Activated CD8-positive, alpha-beta memory T cell treated with anti-CD3 and anti-CD28 coated beads for 1 hour (primary cell): ENCODE measurements at places on chromosomes 7 and 10.

GRCh38 chr10:17814973-17815372, 5.8 kb downstream of the MRC1 start:
- DNase-seq, result no peak

GRCh38 chr7:27251136-27251651, 8.6 kb downstream of the EVX1 start:
- no peak for DNase-seq

DNA sequence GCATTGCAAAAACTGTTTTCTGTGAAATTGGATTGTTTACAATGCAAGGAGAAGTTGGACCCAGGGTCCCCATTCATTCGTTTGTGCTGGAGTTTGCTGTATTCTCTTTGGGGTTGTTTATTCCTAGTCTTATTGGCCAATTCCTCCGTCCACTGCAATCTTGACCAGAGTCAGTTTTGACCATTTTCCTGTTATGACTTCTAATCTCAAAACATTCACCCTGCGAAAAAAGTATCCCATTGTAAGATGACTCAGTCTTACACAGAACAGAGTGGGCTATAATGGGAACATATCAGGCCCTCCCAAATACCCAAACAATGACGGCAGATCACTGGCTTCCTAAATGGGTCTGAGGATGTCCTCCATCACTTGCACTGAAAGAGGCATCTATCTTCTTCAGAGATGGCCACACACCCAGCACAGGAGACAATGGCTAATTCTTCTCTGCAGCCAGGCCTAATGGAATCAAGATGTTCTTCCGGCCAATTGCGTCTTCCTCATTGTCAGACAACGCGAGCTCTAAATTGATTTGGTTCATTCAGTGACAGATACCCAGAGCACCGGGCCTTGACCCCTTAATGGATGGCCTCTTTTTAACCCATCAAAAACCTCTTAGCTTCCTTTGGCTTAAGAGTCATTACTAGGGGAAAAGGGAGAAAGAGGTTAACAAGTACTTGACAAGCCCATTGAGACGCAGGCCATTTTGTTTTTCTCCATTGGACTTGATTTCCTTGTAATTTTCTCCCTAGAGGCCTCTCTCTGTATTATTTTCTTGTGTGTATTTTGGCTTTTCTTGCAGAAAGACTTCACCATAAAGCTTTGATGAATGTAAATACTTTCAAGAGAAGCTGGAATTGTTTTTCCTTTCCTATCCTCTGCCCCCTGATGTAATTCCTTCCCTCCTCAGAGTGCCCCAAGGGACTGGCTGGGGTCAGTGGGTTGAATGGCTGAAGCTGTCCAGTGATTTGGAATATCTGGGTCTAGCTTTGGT, 129.6 kb downstream of the PRPF18 start:
- no peak for DNase-seq

DNA sequence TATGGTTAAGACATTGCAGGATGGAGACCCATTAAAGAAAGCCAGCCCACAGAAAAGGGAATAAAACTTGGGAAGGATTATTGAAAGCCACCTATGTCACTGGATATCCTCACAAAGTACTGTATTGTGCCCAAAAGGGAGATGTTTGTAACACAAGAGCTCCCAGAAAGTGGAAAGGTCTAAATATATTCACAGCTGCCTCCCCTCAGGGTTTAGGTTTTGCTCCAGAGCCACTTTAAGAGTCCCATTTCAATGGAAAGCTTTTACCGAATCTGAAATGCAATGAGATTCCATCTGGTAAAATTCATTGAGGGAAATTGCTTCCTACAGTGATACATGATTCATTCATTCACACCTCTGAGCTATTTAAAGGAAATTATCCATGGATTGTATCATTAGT, 176.4 kb downstream of the XPNPEP1 start:
- no peak for DNase-seq

GRCh38 chr10:33805831-33806230, 471.4 kb upstream of the NRP1 start:
- no peak for DNase-seq

- DNase-seq, result no peak
These were observed 91.2 kb downstream of the LSMEM1 start for GRCh38 chr7:112571852-112572607.

DNA sequence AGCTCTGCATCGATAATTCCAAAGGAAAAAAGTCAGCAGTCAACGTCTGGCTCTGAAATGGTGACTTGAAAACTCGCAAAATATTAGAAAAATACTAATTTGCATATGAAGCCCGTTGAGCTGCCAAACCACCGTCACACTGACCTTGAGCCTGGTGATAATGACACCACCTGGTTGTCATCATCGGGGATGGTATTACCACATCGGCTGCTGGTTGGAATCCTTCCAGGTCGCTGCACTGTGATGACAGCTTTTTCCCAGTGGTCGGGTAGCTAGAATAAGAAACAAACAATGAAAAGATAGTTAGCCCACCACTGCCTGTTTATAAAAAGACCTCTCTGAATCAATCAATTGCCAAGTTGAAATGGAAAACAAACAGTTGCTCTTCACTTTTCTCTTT, 41.6 kb downstream of the LAMB1 start:
- no peak for DNase-seq

DNA sequence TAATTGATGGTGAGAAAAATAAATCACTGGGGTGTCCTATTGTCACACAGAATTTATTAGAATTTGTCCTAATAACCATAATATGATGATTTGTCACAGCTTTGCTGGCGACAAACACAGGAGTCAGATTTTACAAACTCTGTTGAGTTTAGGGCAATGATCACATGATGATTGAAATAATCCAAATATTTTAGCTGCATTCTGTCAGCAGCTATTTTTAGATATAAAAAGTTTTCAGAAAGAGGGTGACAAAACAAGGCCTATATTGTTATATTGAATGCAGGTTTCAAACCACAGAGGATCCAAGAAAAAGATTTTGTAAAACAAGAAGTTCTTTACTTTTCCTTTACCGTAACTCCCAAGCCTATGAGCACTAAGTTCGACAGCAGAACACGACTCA, 178.8 kb downstream of the ADAM12 start:
- no peak for DNase-seq

GRCh38 chr10:1020958-1021357, 4.7 kb downstream of the IDI2 start:
- DNase-seq, result no peak

GRCh38 chr10:26214004-26214403, 2.6 kb upstream of the GAD2 start:
- no peak for DNase-seq

DNA sequence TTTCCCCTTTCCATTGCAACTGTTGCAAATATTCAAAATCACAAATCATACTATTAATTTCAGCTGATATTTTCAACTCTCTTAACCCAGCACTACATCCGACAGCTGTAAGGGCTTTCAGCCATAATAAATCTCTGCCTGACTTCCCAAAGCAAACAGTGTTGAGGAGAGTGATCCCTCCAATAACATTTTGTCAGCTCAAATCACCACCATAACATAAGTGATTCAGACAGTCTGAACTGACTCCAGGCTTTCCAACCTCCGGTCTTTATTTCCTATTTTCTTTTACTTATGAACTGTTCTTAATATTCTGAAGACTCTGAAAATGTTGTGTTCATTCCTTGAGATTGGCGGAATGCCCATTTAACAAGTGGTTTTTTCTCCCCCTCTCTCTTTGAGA, 1085.9 kb downstream of the GATA3 start:
- no peak for DNase-seq

DNA sequence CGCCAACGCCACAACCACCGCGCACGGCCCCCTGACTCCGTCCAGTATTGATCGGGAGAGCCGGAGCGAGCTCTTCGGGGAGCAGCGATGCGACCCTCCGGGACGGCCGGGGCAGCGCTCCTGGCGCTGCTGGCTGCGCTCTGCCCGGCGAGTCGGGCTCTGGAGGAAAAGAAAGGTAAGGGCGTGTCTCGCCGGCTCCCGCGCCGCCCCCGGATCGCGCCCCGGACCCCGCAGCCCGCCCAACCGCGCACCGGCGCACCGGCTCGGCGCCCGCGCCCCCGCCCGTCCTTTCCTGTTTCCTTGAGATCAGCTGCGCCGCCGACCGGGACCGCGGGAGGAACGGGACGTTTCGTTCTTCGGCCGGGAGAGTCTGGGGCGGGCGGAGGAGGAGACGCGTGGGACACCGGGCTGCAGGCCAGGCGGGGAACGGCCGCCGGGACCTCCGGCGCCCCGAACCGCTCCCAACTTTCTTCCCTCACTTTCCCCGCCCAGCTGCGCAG, 424 bp downstream of the EGFR start:
- DNase-seq, result no peak

GRCh38 chr10:4100380-4100779, 315.4 kb upstream of the KLF6 start:
- no peak for DNase-seq

DNA sequence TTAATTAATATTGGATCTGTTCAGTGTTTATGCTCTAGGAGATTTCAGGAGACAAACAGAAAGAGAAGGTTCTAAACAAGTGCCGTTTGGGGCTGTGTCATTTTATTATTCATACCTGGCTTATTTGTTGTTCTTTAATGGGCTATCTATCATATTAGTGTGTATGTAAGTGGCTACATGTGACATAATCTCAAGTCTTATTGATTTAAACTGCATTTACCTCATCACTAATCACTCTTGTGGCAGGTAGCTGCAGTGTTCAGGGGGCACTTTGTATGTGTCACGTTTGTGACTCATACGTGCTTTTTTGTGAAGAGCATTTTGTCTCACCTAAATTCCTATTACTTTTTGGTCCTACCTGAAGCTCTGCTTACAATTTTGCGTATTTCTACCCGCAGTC, 95.4 kb downstream of the EXOC4 start:
- no peak for DNase-seq

GRCh38 chr7:99004216-99004615, 125.9 kb downstream of the TRRAP start:
- no peak for DNase-seq

- no peak for DNase-seq
These were observed 298.1 kb downstream of the GFRA1 start for GRCh38 chr10:115974816-115975430.

DNA sequence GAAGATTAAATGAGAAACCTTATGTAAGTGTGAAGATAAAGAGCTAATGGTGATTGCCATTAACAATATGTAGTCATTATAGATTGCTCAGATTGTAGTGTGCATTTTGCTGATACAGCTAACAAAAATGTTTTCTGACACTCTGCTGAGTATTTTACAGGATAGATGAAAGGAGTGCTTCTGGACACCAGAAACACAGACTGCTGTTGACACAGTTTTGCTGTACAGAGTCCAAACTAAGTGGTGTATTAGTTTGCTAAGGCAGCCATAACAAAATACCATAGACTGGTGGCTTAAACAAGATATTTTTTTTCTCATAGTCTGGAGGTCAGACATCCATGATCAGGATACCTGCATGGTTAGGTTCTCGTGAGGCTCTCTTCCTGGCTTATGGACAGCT, 2.2 kb downstream of the SMC3 start:
- no peak for DNase-seq
